Stimulated activated effector memory CD8-positive, alpha-beta T cell treated with anti-CD3 and anti-CD28 coated beads, Interleukin-12 subunit alpha, Interleukin-12 subunit beta, amount 100 ng/mL, for 72 hours (primary cell): ENCODE measurements at places on chromosomes 11 and 22.

DNA sequence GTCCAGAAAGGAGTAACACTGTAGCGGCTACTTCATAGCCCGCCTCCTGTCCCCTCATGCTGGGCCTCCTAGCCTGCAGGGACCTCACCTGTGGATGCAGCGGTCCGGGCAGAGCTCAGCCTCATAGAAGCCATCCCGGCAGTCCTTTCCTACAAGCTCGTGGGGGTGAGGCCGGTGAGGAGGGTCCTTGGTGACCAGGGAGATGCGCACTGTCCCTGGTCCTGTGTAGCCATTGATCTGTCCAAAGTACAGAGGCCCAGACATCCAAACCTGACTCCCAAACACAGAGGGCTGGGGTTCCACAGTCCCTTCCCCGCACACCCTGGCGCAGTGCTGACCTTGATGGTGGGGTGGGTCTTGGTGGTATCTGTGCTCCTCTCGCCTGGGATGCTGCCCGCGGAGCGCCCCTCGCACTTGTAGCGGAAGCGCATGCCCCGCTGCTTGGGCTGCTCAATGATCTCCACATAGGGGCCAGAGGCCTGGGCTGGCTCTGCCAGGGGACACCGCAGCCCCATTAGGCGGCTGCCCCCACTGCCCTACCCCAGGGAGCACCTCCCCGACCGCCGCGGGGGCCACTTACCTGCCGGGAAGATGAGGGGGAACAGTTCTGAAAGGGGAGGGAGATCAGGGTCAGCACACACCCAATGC lies 993 bp downstream of the RELA start:
- no peak for DNase-seq

- DNase-seq: no peak
These were observed 959 bp upstream of the GP1BB start for GRCh38 chr22:19722178-19722981.

- DNase-seq: no peak
These were observed 192.0 kb downstream of the GRIK4 start for GRCh38 chr11:120703358-120704152.

DNA sequence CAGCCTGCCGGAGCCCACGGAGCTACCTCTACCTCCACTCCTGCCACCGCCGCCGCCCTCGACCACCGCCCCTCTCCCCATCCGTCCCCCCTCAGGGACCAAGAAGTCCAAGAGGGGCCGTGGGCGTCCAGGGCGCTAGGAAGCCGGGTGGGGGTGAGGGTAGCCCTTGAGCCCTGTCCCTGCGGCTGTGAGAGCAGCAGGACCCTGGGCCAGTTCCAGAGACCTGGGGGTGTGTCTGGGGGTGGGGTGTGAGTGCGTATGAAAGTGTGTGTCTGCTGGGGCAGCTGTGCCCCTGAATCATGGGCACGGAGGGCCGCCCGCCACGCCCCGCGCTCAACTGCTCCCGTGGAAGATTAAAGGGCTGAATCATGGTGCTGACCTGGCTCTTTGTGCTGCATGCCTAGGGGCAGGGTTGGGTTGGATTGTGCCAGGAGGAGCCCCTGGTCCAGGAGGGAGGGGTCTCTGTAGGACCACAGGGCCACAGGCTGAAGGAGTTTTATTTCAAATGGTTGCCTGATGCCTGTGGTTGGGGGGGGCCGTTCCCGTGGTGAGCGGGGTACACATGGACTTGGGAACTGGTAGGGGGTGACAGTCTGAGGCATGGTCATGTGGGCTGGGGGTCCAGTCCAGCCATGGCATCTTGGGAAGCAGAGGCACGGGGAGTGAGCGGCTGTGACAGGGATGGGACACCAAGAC lies 2.3 kb downstream of the PTPRCAP start:
- DNase-seq: no peak

DNA sequence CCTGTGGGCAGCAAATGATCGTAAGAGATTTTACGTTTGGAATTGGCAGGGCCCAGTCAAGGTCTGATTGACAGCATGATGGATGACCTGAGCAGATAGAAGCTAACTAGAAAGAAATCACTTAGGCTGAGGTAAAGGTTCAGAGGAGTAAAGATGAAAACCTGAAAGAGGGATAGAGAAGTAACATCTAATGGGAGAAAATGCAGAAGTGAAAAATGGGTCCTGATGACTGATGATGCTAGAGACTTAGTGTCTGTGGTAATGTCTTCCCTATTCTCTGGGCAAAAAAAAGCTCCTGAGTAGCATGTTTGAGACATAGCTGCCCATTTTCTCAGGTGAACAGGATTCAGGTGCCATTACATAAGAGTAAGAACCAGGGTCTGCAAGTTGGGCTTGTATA lies 628.8 kb upstream of the ANO5 start:
- DNase-seq: no peak
